ENCODE measurements at places on chromosomes 11 and 22. TPM values are rescaled to one million over a fixed set of nuclear protein-coding genes. Genes with fewer than 3 reads are reported as not detected.

The HTR3B gene
- total RNA-seq = not detected

The APOBEC3C gene
- total RNA-seq = 1.2 TPM

The CCDC116 gene
- 0.05 TPM for total RNA-seq

The ARHGAP20 gene
- total RNA-seq = 0.79 TPM

GRCh38 chr22:31616315-31616980 is 45.6 kb downstream of the PISD start:
- no peak overlapping the region for H3K27ac ChIP-seq
- H3K4me1 ChIP-seq = no peaks in the 10 kb centered on the region
- H3K4me3 ChIP-seq = no peak overlapping the region

GRCh38 chr11:128628325-128628673 is 40.9 kb upstream of the ETS1 start:
- H3K27ac ChIP-seq = no peak overlapping the region
- no peak for DNase-seq
- H3K36me3 ChIP-seq = no peaks in the 10 kb centered on the region
- H3K4me1 ChIP-seq = peaks cover 49% of the 10 kb centered on the region

The OMP gene
- 0.75 TPM for total RNA-seq
